ENCODE measurements at places on chromosomes 3 and 15. TPM values are rescaled to one million over a fixed set of nuclear protein-coding genes. Genes with fewer than 3 reads are reported as not detected.

The PIERCE2 gene
- 3.7 TPM for total RNA-seq

The C3orf22 gene
- total RNA-seq = not detected

The SEMA3G gene
- 4.1 TPM for total RNA-seq

The STXBP5L gene
- 11.0 TPM for total RNA-seq
